Left renal pelvis (tissue), 4 donors: ENCODE measurements at places on chromosomes 7 and 10.

GRCh38 chr7:118202061-118202460, 18.1 kb downstream of the LSM8 start:
- DNase-seq = no peak

DNA sequence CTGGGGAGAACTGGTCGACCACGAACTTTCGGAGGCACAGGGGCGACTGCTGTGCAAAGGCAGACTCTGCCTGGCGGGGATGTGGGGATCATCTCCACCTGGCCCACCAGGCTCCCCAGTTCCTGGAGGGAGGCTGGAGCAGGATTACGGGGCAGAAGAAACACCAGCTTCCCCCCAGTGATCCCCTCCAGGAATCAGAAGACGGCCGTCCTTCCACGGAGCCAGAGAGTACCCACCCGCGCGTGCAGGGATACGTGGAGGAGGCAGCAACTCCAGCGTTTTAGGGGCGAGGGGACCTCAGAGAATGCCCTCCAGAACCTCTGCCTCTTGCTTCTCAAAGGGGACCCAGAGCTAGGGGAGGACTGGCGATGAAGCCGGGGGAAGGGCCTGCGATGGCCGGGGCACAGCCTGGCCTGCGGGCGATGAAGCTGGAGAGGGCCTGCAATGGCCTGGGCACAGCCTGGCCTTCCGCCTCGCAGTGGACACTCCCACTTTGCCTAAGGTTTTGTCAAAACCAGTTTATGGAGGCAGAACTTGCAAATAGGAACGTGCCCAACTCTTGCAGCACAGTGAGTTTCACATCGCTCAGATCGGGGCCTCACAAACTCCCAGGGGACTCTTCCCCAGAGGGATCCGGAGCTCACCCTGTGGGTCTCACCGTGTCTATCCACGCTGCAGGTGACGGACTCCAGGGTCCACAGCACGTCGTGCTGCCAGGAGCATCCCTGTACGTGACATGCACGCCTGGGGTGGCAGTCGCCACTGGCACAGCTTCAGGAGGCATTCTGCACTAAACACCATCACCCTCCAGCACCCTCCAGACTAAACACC, 77.9 kb upstream of the PDGFA start:
- no peak for DNase-seq

- no peak for DNase-seq
Measured at GRCh38 chr7:41103331-41103730, 599.6 kb downstream of the INHBA start.

DNA sequence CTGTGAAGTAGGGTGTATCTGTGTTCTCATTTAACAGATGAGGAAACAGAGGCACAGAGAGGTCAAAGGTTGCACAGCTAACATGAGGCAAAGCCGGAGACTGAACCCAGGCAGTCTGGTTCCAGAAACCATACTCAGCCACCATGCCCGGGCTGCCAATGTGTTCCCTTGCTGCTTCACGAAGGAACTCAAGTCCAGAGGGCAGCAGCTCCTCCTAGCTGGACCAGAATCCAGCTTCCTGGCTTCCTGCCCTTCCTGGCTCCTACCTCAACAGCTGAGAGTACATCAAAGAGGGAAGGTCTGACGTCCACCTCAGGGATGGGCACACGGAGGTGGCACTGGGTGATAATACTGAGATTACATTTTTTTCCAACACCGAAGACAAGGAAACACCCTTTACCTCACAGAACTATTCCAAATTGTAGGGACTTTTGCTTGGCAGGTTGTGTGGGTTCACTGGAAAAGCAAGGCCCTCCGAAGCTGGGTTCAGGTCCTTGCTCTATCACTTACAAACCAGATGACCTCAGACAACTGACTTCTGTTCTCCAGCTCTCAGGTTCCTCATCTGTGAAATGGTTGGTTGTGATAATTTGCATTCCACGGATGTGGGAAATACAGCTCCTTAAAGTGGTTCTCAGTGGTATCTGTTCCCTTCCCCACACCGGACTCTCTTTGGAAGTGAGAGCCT, 154.1 kb upstream of the ZMIZ1 start:
- no peak for DNase-seq
